ENCODE measurements at places on chromosomes 1 and 21.

GRCh38 chr1:83746234-83746633 lies 252.7 kb downstream of the TTLL7 start:
- no peak for DNase-seq

DNA sequence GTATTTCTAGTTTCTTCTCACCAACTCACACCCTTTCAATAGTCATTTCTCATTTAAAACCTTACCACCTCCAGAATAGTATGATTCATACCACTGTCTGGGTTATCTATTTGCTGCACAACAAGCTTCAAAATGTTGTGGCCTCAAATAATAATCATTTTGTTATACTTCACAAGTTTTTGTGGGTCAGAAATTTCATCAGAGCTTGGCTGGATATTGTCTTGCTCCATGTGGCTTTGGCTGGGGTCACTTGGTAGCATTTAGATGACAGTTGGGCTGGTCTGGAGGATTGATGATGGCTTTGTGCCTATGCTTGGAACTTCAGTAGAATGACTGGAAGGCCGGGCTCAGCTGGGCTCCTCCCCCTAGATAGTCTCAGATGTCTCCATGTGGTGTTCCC lies 66.0 kb downstream of the TGFB2 start:
- no peak for DNase-seq

GRCh38 chr1:107559881-107560280 lies 405.1 kb downstream of the VAV3 start:
- no peak for DNase-seq

GRCh38 chr1:204598319-204598969 lies 82.2 kb downstream of the MDM4 start:
- DNase-seq, result no peak

- no peak for DNase-seq
Observed at GRCh38 chr1:210731597-210731996, 402.4 kb downstream of the KCNH1 start.

DNA sequence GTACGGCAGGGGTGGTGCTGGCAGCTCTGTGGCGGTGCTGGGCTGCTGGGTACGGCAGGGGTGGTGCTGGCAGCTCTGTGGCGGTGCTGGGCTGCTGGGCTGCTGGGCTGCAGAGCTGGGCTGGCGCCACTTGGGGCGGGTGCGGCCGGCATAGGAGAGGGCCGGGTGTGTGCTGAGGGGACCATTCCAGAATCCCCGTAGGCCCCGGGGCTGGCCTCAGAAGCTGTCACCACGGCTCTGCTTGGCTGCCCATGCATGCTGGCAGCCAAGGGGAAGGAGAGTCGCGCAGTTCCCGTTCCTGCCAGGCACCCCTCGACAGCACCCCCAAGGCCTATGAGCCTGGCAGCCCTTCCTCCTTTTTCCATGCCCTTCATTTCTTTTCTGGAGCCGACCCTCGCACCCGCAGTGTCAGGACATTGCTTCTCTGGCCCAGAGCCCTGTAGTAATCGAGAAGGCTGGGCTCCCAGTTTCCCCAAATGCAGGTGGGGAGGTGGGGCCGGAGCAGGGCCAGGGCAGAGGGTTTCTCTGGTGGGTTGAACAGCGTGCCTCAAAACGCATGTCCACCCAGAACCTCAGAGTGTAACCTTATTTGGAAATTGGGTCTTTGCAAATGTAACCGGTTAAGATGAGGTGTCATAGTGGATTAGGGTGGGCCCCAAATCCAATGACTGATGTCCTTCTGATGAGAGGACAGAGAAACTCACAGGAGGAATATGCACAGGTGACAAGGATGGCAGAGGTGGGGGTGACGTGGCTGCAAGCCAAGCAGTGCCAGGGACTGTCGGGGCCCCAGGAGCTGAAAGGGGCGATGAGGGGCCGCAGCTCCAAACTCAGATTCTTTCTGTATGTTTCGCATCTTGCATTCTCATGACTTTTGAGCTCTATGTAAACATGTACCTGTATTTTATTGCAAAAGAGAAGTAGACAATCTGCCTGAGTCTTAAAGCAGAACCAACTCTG lies 71.0 kb upstream of the ACTRT2 start:
- no peak for DNase-seq

DNA sequence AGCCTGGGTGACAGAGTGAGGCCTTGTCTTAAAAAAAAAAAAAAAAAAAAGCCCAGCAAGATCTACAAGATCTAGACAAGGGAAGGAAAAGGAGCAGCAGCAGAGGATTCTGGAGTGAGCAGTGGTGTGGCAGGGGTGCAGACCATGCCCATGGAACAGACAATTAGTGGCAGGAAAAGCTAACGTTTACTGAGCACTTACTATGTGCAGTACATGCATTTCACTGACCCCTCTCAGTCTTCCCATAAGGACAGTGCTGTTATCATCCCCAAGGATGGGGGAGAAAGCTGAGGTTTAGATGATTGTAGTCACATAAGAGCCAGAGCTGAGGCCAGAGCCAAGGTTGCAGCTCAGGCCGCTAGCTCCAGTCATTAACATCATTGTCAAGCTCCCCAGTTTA lies 5.9 kb downstream of the PODN start:
- no peak for DNase-seq

- no peak for DNase-seq
Observed at GRCh38 chr1:49333906-49334305, 557.2 kb upstream of the BEND5 start.

DNA sequence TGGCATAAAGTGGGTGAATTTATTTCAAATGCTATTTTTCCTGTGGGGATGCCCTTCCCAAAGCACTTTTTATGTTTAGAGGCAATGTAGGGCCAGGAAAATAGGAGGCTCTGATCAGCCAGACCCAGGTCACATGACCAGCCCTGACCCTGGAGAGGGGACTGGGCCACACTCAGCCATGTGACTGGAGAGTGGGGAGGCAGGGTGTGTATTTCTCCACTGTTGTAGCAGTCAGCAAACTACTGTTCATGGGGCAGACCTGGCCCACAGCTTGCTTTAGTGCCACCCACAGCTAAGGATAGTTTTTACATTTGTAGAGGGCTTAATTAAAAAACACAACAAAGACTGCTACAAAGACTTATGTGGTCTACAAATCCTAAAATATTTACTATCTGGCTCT lies 153.8 kb downstream of the ACTL8 start:
- no peak for DNase-seq

- DNase-seq, result no peak
Observed at GRCh38 chr1:229093609-229094336, 177.1 kb upstream of the RAB4A start.

GRCh38 chr1:113266788-113267187 lies 123.5 kb upstream of the MAGI3 start:
- no peak for DNase-seq

DNA sequence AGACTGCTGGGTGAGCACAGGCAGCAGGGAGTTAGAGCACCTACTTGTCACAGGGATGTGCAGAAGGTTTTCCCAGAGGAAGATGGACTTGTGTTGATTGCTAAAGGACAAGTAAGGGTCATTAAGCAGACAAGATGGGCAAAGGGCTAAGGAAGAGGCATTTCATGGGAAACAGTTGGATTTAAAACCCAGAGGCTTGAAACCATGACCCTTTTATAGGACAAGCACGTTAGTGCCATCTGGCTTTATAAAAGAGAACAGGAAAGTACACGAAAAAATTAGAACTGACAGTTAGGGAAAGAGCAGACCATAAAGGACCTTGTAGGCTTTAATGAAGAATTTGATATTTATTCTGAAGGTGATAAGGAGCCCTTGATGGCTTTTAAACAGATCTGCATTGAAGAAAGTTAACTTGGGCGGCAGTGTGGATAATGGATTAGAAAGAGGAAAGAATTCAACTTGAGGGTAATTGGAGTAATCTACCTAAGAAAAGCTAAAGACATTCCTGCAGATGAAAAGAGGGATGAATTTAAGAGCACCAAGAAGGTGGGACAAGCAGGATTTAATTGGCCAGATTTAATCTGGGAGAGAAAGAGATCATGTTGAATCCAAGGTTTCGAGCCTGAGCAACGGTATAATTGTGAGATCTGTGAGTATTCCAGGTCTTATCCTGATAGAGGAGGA lies 68.6 kb downstream of the ZC3H11B start:
- no peak for DNase-seq

- no peak for DNase-seq
Observed at GRCh38 chr21:34640858-34641257, 25.9 kb upstream of the RCAN1 start.

DNA sequence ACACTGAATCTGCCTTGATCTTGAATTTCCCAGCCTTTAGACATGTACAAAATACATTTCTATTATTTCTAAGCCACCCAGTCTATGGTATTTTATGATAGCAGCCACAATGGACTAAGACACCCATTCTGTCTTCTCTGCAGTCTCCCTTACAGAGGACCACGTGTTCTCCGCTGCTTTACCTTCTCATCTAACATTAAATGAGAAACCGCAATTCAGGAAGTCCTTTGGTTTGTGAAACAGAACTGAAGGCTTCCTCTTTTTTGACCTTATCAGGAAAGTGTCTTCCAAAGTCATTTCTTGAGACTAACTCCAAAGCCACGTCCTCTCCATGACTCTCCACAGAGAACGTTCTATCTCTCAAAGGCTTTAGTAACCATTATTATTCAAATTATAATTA lies 560.1 kb downstream of the OMA1 start:
- DNase-seq, result no peak

- DNase-seq, result no peak
Observed at GRCh38 chr1:7261490-7261889, 476.2 kb downstream of the CAMTA1 start.

DNA sequence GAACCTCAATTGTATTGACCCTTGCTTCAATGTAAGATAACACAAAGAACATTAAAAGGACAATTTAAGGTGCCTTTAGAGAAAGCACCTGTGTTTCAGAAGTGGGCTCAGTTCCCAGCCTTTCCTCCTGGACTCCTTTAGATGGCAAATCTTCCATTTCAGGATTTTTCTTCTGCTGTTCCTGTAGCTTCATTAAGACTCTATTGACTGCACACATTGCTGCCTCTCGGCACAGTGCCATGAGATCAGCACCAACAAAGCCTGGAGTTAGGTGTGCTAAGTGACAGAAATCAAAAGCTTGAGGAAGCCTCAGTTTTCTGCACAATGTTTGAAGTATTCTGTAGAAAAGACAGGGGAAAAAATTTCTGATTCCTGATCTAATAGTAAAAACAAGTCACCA lies 40.6 kb downstream of the NVL start:
- DNase-seq, result no peak

- DNase-seq, result no peak
Observed at GRCh38 chr1:168970926-168971659, 135.4 kb upstream of the ATP1B1 start.

GRCh38 chr1:54001591-54001990 lies 16.4 kb downstream of the LDLRAD1 start:
- no peak for DNase-seq

GRCh38 chr1:211589782-211590721 lies 11.1 kb upstream of the SLC30A1 start:
- DNase-seq, result no peak

DNA sequence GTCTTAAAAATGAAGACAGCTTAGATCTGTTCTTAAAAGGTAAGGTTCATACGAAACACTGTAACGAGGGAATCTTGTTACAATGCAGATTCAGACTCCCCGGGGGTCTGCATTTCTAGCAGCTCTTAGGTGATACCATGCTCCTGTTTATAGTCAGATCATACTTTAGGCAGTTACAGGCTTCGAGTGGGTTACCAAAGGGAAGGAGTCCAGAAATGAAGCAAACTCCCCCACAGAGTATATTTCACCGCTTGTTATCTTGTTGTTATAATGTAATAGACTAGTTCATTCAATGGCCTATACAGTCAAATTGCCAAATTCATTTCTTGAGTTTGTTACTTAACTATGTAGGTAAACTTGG lies 601.1 kb downstream of the USP25 start:
- DNase-seq, result no peak

DNA sequence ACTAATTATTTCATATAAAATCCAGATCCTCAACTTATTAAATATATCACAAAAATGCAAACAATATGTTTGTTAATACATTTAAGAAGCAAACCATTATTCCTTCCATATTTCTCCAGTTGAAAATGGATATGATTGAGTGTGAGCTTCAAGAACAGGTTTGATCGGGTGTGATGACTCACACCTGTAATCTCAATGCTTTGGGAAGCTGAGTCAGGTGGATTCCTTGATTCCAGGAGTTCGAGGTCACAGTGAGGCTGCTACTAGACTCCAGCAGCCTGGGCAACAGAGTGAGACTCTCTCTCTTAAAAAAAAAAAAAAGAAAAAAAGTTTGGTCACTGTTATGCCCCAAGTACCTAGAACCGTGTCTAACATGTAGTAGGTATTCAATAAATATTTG lies 42.9 kb upstream of the RRP15 start:
- no peak for DNase-seq

DNA sequence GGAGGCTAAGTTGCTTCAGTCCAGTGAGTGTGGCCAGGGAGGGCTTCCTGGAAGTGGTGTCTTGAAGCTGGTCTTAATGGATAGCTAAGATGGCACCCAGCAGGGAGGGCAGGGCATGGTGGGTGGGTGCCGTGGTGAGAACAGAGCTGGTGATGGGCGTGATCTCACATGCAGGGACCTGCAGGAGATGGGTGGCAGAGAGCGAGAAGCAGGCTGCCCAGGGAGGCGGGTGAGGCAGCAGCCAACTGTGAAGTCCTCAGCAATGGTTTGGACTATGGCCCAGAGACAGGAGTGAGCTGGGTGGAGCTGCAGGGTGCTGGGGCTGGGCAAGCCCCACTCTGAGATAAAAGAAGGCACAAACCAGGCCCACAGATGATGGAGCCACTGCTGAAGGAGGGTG lies 50.7 kb downstream of the UMODL1 start:
- peak; percentile 44 for DNase-seq

DNA sequence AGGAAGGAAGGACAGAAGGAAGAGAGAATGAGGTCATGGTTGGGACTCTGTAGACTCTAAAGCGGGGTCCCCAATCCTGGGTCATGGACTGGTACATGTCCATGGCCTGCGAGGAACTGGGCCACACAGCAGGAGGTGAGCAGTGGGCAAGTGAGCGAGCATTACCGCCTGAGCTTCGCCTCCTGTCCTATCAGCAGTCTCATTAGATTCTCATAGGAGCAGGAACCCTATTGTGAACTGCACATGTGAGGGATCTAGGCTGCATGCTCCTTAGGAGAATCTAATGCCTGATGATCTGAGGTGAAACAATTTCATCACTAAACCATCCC lies 128.9 kb downstream of the TRABD2B start:
- DNase-seq, result no peak
